T-helper 9 cell (primary cell): ENCODE measurements at places on chromosomes 6 and 20.

GRCh38 chr6:137717074-137718073, 149.7 kb upstream of the TNFAIP3 start:
- peak; percentile 74 for DNase-seq

GRCh38 chr6:147567141-147567805, 58.8 kb downstream of the SAMD5 start:
- DNase-seq = no peak

- DNase-seq = no peak
Observed at GRCh38 chr6:26516481-26517427, 16.7 kb downstream of the BTN1A1 start.

DNA sequence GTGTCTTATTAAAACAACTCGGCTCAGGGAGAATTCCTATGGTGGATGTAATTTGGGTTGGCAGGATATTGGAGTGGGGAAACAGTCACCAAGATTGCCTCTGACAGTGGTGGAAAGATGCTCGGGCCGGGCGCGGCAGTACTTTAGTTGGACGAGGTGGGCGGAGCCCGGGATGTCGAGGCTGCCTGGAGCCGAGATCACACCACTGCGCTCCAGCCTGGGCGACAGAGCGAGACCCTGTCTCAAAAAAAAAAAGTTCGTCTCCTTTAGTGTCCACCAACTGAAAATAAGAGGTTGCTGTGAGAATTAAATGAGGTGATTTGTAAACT, 621 bp downstream of the NOL7 start:
- DNase-seq = peak; percentile 24

GRCh38 chr6:147986846-147987245, 355.8 kb upstream of the SASH1 start:
- no peak for DNase-seq

DNA sequence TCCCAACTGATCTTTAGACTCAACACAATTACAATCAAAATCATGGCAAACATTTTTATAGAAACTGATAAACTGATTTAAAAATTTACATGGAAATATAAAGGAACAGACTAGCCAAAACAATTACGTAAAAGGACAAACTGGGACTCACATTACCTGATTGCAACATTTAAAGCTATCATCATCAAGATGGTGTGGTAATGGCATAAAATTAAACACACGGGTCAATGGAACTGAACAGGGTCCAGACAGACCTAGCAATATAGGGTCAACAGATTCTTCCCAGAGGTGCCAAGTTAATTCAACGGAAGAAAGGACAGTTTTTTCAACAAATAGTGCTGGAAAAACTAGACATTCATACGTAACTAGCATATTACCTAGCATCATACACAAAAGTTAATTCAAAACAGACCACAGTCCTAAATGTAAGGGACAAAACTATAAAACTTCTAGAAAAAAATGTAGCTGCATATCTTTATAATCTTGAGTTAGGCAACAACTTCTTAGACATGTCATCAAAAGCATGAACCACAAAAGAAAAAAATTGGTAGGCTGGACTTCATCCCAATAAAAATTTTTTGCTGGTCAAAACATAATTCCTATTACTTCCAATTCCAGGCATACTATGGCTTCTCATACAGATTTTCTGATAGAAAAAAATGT, 147.4 kb upstream of the BEND6 start:
- DNase-seq = no peak

DNA sequence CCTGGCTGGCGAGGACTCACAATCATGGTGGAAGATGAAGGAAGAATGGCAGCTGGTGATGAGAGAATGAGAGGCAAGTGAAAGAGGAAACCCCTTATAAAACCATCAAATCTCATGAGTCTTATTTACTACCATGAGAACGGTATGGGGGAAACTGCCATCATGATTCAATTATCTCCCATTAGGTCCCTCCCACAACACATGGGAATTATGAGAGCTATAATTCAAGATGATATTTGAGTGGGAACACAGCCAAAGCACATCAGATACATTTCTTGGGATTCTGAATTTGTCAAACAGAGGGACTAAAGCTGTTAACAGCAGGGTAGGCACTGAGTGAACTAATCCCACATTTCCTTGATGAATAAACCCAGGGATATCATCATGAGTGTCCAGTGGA, 116.2 kb upstream of the PLCB4 start:
- DNase-seq = no peak

DNA sequence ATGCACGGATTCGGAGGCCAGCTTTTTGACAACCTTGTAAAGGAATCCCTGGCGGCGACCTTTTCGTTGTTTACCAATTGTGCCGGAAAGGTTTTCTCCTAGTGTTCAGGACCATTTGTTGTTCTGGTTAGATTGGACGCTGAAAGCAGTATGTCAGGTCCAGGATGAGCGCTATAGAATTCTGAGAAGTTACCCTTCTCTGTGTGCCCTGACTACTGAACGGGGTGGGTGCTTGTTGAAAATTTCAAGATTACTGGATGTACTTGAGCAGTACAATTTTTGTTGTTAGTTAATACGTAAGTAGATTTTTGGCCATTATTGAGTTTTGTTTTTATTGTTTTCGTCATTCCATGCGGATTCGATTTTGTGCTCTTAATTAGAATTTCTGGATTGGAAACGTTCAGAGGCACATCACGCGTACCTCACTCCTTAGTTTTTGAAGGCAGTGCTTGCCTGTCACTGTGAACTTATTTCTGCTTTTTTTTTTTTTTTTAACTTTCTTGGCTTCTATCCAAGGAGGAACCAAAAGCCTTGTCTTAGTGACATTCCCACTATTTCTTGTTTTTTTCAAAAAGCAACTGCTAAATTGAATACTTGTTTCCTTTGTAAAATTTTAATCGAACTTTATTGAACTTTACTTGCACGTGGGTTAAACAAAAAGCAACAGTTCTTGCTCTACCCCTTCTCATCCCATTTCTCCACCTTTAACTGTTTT, 898 bp downstream of the XRN2 start:
- no peak for DNase-seq

DNA sequence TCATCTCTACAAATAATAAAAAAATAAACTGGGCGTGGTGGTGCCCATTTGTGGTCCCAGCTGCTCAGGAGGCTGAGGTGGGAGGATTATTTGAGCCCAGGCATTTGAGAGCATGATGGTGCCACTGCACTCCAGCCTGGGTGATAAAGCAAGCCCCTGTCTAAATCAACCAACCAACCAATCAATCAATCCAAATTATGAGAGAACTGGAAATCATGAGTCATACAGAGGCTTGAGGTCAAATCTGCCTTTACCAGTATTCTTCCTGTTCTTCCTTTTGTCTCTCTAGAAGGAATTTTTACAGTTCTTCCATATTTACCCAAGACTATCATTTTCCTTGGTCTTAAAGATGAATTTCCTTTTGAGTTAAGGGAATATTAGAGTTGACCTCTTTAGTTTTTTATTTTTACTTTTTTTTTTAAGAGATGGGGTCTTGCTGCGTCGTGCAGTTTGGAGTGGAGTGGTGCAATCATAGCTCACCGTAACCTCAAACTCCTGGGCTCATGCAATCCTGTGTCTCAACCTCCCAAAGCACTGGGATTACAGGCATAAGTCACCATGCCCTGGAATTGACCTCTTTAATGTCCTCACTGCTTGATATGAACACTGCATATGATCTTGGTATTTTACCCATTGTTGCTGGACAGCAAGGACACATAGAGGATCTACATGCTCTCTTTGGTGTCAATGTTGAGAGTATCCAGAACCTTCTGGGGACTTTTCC, 44.1 kb upstream of the TXNDC5 start:
- DNase-seq = no peak

- DNase-seq = no peak
Observed at GRCh38 chr6:134766497-134766896, 183.4 kb downstream of the ALDH8A1 start.

GRCh38 chr20:54076259-54076658, 5.9 kb upstream of the BCAS1 start:
- DNase-seq = no peak

DNA sequence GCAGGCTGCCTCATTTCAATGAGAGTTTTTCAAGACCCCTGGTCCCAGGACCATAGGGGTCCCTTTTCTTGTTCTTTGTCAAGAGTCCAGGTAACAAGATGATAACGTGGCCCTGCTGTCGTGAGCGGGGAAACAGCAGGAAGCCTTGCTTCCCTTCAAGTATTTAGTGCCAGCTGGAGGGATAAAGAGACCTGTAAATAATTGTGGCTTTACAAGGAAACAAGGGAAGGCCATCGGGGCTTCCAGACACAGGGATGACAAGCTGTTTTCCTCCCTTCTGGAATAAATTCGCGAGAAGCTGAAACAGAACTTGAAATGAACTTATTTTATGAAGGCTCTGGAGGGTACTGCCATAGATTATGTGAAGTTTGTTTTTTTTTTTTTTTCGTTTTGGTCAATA, 163.2 kb downstream of the SYNDIG1 start:
- no peak for DNase-seq

DNA sequence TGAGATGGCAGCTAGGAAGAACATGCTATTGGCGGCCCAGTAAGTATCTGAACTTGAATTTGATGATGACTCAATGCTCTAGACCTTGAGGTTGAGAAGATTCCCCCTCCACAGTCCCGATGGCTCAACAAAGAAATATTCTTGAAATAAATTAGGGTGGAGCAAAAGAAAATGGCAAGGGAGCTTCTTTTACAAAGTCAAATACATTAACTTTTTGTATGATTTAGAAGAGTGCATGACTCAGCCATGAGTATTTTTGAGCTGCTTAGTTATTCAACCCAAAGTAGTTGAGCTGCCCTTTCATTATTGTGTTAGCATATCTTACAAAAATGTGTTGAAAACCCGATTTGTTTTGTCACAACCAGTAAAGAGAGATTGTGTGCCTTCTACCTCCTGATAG, 7.6 kb downstream of the TFAP2C start:
- DNase-seq = no peak

DNA sequence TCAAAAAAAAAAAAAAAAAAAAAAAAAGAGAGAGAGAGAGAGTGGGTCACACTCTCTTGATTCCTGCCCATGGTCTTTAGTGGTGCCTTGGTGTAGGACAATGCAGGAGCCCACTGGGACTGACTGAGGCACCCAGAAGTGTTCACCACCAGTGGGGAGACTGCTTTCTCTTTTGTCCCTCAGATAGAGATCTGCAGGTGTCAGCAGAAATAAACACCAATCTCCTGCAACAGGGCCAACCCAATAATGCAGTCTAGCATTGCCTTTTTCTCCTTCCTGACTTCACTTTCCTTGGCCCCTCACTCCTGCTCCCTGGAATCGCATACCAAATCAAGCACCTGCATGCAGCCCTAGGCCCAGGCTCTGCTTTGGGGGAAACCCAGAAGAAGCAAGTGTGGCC, 39.0 kb upstream of the CCDC28A start:
- no peak for DNase-seq

GRCh38 chr20:44488551-44488950, 12.9 kb downstream of the TTPAL start:
- no peak for DNase-seq

GRCh38 chr6:130065609-130066156, 47.3 kb downstream of the L3MBTL3 start:
- DNase-seq = no peak

- no peak for DNase-seq
Observed at GRCh38 chr6:63624091-63624490, 11.5 kb upstream of the PHF3 start.

DNA sequence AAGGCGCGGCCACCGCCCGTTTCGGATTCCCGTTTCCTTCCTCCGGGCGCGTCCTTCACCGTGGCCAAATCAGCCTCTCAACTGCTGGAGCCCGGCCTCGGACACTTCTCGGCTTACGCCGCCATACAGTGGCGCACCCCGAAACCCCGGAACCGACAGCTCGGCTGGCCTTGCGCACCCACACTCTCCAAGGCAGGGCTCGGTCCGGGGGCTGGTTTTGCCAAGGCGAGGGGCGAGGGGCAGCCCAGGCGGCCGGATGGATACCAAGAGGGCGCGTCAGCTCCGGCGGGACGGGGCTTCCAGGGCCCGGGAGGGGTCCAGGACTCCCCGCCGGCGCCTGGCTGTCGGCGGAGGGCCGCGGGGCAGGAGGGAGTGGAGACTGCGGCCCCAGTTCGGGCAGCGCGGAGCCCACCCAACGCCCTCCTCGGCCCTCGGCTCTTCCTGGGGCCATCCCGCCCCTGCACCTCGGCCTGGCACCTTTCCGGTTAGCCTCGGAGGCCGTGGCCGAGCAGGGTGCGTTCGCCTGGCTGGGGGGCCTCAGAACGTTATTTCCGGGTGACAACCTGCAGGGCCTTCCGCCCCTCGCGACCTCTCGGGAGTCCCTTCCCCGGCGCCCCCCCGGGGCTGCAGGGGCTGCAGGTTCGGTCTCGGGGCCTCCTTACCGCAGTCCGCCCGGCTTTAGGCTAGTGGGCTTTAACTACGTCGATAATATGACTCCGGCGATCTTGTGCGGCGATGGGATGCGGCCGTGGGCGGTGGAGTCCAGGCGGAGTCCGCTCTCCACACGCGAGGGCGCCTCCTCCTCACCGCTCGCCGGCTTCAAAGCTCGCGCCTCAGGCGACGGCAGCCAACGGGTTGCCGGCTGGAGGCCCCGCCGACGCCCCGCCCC, 697 bp upstream of the CEP43 start:
- DNase-seq = peak; percentile 14

DNA sequence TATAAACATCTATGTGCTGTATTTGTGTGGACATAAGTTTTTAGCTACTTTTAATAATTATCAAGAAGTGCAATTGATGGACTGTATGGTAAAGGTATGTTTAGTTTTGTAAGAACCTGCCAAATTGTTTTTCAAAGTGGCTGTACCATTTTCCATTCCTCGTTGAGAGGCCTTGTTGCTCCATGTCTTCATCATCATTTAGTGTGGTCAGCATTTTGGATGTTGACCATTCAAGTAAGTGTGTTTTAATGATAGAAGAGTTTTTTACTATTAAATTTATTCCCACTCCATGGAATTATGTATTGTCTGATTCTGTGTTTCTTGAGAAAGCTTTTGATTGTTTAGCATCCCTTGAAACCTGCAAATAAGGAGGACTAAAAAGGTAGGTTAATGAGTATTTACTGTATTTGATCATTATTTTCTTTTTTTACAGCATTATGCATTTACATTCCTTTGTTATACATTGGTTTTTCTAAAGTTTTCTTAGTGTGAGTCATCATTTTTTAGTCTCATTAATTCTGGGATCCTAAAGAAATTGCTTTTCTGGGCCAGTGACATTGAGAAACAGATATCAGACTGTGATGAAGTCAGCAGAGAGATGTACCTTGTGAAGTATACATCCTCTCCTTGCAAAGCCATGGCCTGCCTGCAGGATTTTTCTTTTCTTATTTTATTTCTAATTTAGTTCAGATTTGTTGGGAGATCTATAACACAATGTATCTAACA, 312.8 kb upstream of the PTCHD4 start:
- no peak for DNase-seq

DNA sequence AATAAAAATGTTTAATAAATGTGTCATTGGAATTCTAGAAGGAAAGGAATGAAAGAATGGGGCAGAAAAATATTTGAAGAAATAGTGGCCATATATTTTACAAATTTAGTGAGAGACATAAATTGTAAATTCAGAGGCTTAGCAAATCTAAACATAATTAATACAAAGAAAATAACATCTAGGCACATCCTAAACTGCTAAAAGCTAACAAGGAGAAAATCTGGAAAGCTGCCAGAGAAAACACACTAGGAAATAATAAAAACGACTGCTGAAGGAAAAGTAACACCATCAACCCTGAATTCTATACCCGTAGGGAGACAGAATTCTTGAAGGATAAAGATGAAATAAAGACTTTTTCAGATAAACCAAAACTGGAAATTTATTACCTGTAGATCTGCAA, 23.8 kb downstream of the CYB5R4 start:
- no peak for DNase-seq
